Caco-2 (cell line): ENCODE measurements at places on chromosomes 5 and 9. TPM values are rescaled to one million over a fixed set of nuclear protein-coding genes. Genes with fewer than 3 reads are reported as not detected.

- H3K4me1 ChIP-seq: peaks cover 9% of the 10 kb centered on the region
- H3K4me3 ChIP-seq: no peak overlapping the region
- H3K27ac ChIP-seq: no peak overlapping the region
- H3K36me3 ChIP-seq: peaks cover 3% of the 10 kb centered on the region
- no peak for DNase-seq
- H3K27me3 ChIP-seq: no peaks in the 10 kb centered on the region
Measured at GRCh38 chr9:133785753-133786370, 47.7 kb upstream of the SARDH start.

FIBCD1 gene
- total RNA-seq: not detected in 2 replicates

- no peak for DNase-seq
- no peaks in the 10 kb centered on the region for H3K4me1 ChIP-seq
- no peaks in the 10 kb centered on the region for H3K36me3 ChIP-seq
- no peaks in the 10 kb centered on the region for H3K27me3 ChIP-seq
Measured at GRCh38 chr9:12739014-12739652, 35.7 kb upstream of the LURAP1L start.

ABO gene
- not detected in 2 replicates for total RNA-seq

DNA sequence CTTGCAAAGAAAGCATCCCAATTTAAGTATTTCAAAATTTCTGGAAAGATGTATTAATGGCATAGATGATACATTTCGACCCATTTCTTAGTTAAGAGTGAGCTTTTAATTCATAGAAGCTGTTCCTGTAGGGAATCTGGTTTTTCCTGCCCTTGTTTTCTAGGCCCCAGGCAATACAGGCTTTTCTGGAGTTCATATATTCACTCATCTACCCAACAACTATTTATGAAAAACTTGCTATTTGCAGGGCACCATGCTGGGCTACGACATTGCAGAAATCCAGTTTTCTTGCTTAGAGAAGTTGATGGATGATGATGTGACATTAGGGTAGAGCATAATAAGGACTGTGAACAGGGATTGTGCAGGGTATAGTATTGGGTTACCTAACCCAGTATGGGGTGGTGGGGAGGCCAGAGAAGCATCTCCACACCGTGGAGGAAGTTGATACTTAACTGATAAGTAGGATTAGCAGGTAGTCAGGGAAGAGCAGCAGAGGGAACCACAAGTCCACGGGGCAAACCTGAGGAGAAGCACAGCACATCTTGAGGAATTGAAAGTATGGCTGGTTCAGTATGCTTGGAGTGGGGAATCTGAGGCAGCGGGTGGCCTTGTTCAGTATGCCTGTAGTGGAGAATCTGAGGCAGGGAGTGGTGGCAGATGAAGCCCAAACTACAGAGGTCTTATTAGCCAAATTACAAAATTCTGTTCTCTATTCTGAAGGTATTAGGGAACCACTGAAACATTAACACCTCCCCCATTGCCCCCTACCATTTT, 247.5 kb downstream of the ARRDC3 start:
- H3K36me3 ChIP-seq: no peaks in the 10 kb centered on the region
- H3K27me3 ChIP-seq: no peaks in the 10 kb centered on the region
- peaks cover 9% of the 10 kb centered on the region for H3K4me1 ChIP-seq
- no peak overlapping the region for H3K4me3 ChIP-seq

PLAC8L1 gene
- 1.0 TPM in 1 of 2 replicates, not detected in the other for total RNA-seq

DNA sequence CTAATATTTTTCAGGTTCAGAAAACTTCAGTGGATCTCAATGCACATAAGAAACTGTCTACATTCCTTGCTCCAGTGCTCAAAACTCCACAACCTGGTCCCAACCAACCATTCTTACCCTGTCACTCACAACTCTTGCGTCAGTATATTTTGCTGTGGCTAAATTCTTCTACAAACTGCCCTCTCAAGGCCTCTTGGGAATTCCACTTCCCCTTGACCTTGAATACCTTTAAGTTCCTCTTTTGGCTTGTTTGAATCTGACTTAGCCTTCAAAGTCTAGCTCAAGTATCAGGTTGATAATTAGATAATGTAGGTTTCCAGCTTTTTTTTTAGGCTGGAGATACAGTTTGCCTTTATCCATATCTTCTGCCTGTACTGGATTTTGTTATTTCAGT, 128.3 kb downstream of the SLF1 start:
- H3K4me3 ChIP-seq: no peak overlapping the region
- no peak for DNase-seq
- no peaks in the 10 kb centered on the region for H3K27me3 ChIP-seq
- no peaks in the 10 kb centered on the region for H3K4me1 ChIP-seq
- H3K27ac ChIP-seq: no peak overlapping the region
- H3K36me3 ChIP-seq: no peaks in the 10 kb centered on the region

RELL2 gene
- 8.7 and 13.6 TPM in 2 replicates for total RNA-seq

GRCh38 chr5:102040326-102040725, 255.8 kb downstream of the SLCO4C1 start:
- no peaks in the 10 kb centered on the region for H3K27me3 ChIP-seq
- no peaks in the 10 kb centered on the region for H3K4me1 ChIP-seq
- no peak overlapping the region for H3K27ac ChIP-seq
- H3K4me3 ChIP-seq: no peak overlapping the region

DNA sequence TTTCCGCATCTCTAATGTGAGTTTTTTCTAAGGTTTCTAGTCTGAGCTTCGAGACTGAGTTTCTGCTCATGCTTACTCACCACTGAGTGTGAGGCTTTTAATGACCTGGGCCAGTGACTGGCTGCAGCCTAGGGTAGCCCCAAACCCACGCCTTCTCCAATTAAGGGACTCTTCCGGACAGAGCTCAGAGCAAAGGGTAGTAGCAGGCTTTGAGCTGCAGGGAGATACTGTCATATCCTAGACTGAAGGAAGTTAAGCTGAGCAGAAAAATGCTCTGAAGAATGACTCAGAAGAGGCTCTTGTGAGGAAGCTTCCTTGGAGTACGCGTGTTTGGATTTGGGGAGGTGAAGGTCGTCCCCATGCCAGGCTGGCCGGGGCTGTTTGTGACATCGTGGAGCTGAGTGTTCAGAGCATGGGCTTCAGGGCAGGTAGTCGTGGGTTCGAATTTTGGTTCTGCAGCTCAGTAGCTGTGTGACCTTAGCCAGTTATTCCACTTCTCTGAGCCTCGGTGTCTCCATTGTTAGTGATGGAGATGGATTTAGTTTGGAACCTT, 3.5 kb downstream of the USP20 start:
- DNase-seq: no peak
- H3K4me3 ChIP-seq: no peak overlapping the region
- no peak overlapping the region for H3K27ac ChIP-seq
- H3K4me1 ChIP-seq: peaks cover 3% of the 10 kb centered on the region; the same call in 1 of the 2 replicates

DNA sequence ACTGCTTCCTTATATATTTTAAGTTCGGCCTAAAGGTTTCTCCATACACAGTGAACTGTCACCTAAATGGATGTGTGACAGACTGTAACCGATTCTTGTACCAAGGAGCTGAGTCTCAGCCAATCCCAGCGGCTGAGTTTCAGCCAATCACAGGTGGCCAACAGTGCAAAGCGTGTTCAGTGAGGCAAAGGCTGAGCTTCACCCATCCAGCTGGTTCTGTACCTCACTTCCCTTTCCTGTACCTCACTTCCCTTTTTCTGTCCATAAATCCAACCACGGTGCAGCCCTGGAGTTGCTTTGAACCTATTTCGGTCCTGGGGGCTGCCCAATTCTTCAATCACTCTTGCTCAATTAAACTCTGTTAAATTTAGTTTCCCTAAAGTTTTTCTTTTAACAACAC, 15.7 kb upstream of the TBC1D9B start:
- H3K4me1 ChIP-seq: no peaks in the 10 kb centered on the region
- DNase-seq: no peak
- H3K27ac ChIP-seq: no peak overlapping the region

GPX8 gene
- total RNA-seq: 18.8 and 18.9 TPM in 2 replicates

CCNO gene
- 3.1 and 3.9 TPM in 2 replicates for total RNA-seq

DBN1 gene
- 139 and 144 TPM in 2 replicates for total RNA-seq

GRCh38 chr9:82299870-82300269, 311.3 kb downstream of the SPATA31D1 start:
- no peaks in the 10 kb centered on the region for H3K36me3 ChIP-seq
- H3K27ac ChIP-seq: no peak overlapping the region
- DNase-seq: no peak
- H3K27me3 ChIP-seq: no peaks in the 10 kb centered on the region
- no peaks in the 10 kb centered on the region for H3K4me1 ChIP-seq

SPATA31E1 gene
- total RNA-seq: not detected in 2 replicates

FOXD4L6 gene
- not detected in 2 replicates for total RNA-seq

DNA sequence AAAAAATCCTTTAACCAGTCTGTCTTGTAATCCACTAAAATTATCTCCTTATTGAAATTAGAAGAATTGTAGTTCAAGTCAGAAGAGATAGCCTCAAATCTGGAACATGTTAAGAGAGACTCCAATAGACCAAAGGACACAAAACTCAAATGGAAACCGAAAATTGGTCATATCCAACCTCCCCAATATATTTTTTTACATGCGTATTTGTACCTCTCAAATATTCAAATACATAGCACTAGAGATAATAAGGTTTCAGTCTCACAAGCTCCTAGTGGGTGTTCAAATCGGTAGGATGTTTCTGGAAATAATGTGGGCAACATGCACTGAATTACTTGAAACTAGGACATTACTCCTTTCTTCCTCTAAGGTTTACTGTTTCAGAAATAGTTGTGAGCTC, 33.5 kb downstream of the EPB41L4A start:
- no peaks in the 10 kb centered on the region for H3K4me1 ChIP-seq
- H3K27me3 ChIP-seq: no peaks in the 10 kb centered on the region
- no peaks in the 10 kb centered on the region for H3K36me3 ChIP-seq

SLC36A2 gene
- not detected in 2 replicates for total RNA-seq

DNA sequence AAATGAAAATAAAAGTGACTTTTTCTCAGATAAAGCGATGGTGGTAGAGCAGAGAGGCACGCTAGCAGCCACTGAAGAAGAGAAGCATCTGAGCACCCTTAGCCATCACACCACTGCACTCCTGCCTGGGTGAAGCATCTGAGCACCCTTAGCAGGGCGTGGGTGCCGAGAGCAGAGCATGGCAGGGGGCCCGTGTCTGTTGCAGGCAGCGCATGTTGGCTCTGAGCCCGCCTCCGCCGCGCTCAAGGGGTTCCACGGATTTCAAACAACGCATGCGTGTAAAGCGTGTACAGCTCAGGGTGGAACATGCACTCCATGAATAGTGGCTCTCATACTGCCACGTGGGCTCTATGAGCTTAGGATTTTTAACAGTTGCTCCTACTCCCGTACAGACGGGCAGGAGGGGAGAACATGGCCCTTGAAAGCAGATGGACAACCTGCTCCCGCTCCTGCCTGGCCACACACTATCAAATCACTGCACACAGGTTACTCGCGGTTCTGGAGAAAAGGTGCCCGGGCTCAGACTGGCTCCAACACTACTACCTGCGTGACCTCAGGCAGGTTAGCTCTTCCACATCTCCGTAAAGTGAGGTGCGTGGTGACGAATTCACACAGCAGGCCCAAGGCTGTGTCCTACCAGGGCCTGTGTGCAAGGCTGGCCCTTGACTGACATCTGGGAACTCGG, 12.1 kb downstream of the LRRC14B start:
- DNase-seq: no peak
- no peaks in the 10 kb centered on the region for H3K36me3 ChIP-seq
- H3K4me1 ChIP-seq: no peaks in the 10 kb centered on the region
- H3K4me3 ChIP-seq: no peak overlapping the region
- H3K27me3 ChIP-seq: no peaks in the 10 kb centered on the region

- H3K36me3 ChIP-seq: no peaks in the 10 kb centered on the region
- no peaks in the 10 kb centered on the region; the same call in 1 of the 2 replicates for H3K27me3 ChIP-seq
- H3K4me1 ChIP-seq: no peaks in the 10 kb centered on the region
- no peak overlapping the region for H3K27ac ChIP-seq
- DNase-seq: no peak
- no peak overlapping the region for H3K4me3 ChIP-seq
Measured at GRCh38 chr5:159049844-159050315, 49.8 kb downstream of the EBF1 start.
